ENCODE measurements at places on chromosomes 16 and 17.

- DNase-seq: peak; percentile 85
Observed at GRCh38 chr16:69396187-69397061, 10.6 kb upstream of the TERF2 start.

DNA sequence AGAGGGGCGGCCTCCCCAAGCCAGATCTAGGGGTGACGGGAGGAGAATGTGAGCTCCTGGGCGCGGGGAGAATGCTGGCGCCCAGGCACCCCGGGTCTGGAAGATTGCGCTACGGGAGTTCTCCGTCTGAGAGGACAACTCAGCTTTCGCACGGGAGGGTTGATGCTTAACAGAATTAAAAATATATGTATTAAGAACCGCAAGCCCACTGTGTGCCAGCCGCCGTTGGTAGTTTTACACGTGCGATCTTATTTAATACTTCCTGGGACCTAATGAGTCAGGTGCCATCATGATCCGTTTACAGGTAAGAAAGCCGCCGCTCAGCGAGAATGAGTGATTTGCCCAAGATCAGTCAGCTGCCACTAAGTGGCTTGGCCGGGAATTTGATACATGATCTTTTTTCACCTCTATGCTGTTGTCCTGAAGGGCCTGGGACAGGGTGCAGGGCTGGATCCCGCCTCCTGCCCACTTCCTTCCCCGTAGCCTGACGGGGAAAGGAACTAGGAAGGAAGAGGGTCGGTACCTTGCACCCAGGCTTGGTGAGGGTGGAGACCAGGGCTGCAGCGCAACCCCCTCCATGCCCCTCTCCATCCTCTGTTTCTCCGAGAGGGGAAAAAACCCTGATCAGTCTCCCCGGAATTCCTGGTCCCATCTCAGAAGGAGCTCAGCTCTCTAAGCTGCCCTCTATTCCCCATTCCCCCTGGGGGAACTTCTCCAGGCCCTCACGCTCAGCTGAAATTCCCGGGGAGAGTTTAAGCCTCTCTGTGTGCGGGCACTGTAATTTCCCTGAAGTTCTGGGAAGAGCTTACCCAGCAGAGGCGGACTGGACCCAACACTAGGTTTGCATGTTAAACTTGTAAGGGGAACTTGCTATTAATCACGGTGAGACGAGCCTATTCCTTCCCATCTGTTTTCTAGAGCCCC is 983 bp downstream of the VAT1L start:
- DNase-seq: no peak

DNA sequence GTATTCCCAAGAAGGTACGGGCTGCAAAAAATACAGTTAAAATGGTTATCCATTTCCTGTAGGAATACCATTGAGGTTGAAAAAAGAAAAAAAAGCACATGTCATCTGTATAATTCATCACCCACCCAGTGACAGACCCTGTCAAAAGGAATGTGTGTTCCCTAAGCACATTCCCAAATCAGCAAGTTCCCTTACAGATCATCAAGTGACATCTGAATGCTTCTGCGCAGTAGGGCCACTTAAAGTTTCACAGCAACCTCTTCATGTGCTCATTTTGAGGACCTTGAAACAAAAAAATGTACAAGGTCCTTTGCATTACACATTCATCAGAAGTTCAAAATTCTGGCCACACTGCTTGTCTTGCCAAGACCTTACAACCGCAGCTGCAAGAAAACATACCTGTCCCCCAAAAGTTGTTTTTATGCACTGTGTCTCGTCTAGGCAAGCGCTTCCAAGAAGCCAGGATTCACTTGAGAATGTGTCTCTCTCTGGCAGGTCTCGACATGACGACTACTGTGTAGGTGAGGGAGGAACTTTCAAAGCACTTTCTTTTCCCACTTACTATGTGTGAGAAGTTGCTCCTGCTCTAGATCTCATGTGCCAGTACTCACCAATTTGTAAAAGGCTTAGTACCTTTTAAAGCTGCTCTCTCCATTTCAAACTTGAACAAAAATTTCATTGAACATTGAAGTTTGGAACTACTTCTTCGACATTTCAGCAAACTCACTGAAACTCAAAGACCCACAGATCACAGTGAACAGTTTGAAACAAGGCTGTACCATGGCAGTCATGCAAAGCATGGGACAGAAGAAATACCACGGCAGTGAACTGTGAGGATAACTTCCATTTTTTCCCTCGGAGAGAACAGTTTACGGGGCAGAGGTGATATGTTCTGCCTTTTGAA is 4.3 kb upstream of the POLG2 start:
- DNase-seq: no peak

GRCh38 chr16:824194-824593 is 23.7 kb upstream of the GNG13 start:
- DNase-seq: no peak

DNA sequence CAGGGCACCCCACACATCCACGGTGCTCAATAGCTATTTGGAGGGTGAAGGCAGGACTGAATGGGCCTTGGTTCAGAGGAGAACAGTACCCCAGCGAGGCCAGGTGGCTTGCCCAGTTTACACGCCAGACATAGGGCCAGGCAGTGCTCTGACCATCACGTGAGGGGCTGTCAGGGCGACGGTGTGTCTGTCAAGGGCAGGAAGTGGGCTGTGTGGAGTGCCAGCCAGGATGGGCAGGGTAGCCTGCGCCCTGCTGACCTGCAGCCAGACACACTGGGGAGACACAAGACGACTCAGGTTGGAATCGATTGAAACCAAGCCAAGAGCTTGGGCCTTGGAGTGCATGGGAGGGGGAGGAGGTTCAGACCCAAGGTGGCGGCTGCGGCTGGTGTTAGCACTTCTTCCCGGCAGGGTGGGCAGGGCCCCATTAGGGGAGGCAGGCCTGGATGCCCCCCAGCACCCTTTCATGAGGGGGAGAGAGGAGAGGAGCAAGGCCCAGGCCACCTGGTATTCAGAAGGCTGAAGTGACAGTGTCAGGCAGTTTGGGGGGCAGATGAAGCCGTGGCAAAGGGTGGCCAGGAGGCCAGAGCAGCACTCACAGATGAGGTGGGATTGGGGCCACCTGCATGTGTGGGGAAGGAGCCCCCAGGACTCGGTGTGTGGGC is 68.2 kb downstream of the SREBF1 start:
- no peak for DNase-seq

GRCh38 chr16:14641926-14642325 is 9.2 kb downstream of the BFAR start:
- DNase-seq: no peak

GRCh38 chr17:80113033-80113484 is 11.7 kb downstream of the GAA start:
- no peak for DNase-seq

- peak; percentile 85 for DNase-seq
Observed at GRCh38 chr16:68792465-68793324, 50.6 kb upstream of the TANGO6 start.

DNA sequence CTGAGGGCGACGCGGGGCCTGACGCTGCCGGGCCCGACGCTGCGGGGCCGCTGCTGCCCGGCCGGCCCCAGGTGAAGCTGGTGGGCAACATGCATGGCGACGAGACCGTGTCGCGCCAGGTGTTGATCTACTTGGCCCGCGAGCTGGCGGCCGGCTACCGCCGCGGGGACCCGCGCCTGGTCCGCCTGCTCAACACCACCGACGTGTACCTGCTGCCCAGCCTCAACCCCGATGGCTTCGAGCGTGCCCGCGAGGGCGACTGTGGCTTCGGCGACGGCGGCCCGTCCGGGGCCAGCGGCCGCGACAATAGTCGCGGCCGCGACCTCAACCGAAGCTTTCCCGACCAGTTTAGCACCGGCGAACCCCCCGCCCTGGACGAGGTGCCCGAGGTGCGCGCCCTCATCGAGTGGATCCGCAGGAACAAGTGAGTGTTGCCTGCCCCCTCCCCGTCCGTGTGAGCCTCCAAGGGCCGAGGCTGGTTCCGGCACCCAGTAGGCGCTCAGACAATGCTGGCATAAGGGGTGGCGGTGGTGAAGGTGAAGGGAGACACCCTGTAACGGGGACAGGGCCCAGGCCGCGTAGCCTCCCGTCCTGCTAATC is 676 bp downstream of the CPD start:
- peak; percentile 22 for DNase-seq
